ENCODE measurements at places on chromosomes 16 and 17.

DNA sequence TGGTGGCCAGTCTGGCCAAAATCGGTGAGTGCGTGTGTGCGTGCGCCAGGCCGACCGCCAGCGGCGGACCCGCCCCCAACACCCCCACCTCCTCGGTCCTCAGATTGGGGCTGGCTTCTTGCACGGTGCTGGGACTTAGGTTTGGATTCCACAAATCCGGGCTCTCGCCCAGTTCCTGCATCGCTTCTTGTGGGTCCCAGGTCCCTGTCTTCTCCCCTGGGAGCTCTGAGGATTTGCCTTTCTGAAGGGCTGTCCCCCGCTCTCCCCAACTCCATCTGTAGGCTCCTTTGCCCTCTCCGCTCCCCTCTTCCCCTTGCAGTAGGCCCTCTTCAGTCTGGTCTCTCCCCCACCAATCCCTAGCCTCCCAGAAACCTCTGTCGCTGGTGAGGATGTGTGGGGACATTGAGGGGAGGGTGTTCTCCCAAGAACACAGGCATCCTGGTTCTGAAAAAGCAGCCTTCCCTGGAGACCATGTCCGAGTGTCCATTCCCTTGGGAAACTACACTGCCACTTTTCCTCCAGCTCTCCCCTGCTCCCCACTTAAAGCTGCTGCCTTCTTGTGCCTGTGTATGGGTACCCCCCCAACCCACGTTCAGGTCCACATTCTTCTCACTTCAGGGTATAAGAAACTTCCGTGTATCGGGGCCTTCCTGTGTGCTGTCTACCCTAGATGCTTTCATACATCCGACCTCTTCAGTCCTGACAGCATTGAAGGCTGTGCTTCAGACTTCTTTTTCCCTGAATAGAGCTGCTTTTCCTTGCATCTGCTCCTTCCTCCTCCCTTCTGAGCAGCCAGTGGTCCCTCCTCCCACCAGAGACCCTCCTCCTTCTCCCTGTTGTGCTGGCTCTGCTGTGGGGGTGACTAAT is 632 bp downstream of the SLC9A5 start:
- DNase-seq: no peak

GRCh38 chr17:78839235-78839761 is 1.3 kb downstream of the USP36 start:
- no peak for DNase-seq

GRCh38 chr17:36839256-36839655 is 98.0 kb upstream of the LHX1 start:
- DNase-seq: no peak

DNA sequence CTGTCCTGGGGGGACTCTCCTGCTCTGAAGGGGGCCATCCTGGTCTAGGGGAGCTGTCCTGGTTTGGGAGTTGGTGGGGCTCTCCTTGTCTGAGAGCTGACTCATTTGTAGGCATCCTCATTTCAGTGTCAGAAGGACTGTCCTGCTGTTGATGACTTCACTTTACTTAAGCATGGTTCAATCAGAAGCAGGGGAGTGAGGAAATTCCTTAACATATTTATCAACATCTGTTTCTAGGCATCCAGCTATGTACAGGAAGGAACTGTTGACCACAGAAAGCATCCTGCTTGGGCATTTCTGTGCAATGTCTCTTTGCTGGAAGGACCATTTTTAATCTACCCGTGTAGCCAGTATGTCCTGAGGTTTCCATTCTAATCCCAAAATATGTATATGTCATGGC is 502.7 kb upstream of the HSBP1 start:
- no peak for DNase-seq

DNA sequence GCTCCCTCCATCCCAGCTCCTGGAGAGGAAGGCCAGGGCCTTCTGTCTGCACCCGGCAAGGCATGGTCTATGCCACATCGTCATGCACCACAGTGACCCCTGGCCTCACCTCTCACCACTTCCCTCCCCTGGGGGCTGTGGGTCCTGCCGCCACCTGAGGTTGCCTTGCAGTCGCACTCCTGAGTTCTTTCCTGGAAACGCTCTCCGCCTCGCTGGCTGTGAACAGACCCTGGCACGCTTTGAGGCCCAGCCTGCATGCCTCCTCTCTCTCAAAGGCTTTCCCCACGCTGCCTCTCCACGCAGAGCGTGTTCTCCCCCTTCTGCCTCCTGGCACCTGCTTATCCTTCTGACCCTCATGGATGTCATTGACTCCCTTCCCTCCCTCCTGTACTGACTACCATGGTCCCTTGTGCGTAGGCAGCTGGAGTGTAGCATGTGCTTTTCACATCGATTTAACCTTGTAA is 45.4 kb downstream of the SEC14L1 start:
- no peak for DNase-seq

- no peak for DNase-seq
Observed at GRCh38 chr16:4382795-4383357, 11.2 kb downstream of the VASN start.

- DNase-seq: no peak
Observed at GRCh38 chr16:9055115-9055514, 36.3 kb upstream of the HAPSTR1 start.

- DNase-seq: peak; percentile 54
Observed at GRCh38 chr16:48393485-48394354, 8.5 kb upstream of the SIAH1 start.

- DNase-seq: peak; percentile 77
Observed at GRCh38 chr17:55717898-55718735, 4.5 kb downstream of the TMEM100 start.
